ENCODE measurements at places on chromosomes 2 and 18. TPM values are rescaled to one million over a fixed set of nuclear protein-coding genes. Genes with fewer than 3 reads are reported as not detected.

The UGT1A4 gene
- polyA plus RNA-seq = not detected

The ZC3H6 gene
- 0.86 TPM for polyA plus RNA-seq

The GTF2A1L gene
- polyA plus RNA-seq = 0.36 TPM

The CFAP221 gene
- polyA plus RNA-seq = 0.12 TPM

The AAK1 gene
- polyA plus RNA-seq = 13.4 TPM

DNA sequence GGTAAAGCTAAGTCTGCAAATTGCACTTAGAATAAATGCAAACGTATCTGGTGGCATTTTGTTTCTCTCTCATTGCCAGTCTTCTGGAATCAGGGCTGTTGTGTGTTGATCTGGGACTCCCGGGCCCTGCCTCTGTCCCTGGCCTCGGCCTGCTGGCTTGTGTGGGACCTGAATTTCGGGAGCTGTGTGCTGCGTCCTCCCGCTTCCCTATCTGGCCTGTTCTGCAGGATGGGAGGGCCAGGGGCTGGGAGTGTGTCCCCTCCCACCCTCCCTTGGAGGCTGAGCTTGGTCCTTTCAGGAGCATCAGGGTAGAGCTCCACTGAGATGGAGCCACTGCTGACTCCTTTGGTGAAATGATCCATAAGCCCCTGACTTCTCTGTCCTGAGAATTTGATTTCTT is 118.5 kb downstream of the ACKR3 start:
- DNase-seq = no peak

DNA sequence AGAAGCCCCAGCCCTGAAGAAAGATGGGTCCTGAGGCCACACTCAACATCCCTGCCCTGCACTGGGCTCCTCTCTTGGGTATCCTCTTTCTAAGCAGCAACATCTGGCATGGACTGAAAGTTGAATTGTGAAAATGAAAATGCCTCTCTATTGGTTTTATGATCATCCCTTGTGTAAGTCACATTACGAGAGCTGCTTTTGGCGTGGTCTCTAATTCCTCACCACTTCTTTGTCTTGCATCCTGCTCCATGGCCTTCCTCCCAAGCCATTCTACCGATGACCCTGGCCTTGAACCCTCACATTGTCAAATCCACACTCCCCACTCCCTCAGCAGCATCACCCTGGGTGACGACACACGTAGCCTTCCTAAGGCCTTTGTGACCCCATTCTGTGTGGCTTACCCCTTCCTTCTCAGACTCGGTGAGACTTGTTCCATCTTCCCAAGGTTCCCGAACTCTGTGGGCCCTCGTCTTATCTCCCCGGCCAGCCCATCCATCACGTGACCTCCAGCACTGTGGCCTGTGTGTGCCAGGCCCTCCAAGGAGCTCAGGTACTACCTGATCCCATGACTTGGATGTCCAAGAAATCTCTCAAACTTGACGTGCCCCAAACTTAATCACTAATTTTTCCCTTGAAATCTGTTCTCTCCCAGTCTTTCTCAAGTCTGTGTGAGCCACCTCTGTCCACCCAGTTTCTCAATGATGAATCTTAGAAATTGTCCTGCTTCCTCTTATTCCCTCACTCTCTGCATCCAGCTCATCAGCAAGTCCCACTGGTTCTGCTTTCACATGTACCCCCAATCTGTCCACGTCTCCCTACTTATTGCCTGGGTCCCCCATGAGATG is 194.7 kb upstream of the HS6ST1 start:
- DNase-seq = no peak

- no peak for DNase-seq
Measured at GRCh38 chr2:101879466-101879865, 112.3 kb upstream of the IL1R2 start.

- DNase-seq = no peak
Measured at GRCh38 chr18:68409576-68409975, 305.3 kb downstream of the TMX3 start.

DNA sequence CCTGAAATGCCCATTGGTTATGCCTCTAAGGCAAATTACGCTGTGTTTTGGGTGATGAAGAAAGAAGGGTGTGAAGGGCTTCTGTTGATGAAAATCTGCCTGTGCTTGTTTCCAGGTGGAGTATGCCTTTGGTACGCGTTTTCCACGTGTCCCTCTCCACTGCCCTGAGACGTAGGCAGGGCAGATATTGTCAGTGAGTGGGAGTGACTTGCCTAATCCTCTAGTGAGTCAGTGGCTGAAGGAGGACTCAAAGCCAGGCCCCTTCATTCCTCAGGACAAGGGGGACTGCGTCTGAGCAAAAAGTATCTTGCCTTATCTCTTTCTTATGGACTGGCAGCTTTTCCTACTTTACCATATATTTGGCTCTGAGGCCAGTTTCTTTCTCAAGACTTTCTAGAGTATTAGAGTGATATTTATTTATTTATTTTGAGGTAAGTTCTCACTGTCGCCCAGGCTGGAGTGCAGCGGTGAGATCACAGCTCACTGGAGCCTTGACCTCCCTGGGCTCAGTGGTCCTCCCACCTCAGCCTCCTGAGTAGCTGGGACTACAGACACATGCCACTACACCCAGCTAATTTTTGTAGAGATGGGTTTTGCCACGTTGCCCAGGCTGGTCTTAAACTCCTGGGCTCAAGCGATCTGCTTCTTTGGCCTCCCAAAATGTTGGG is 10.2 kb downstream of the RALB start:
- no peak for DNase-seq

GRCh38 chr2:132811148-132811915 is 141.3 kb upstream of the LYPD1 start:
- DNase-seq = no peak

GRCh38 chr2:163667064-163667887 is 68.5 kb downstream of the FIGN start:
- no peak for DNase-seq
